ENCODE measurements at places on chromosomes 6 and 20.
A peak's percentile ranks its signal among the peaks of the same experiment; 100 is the strongest.

DNA sequence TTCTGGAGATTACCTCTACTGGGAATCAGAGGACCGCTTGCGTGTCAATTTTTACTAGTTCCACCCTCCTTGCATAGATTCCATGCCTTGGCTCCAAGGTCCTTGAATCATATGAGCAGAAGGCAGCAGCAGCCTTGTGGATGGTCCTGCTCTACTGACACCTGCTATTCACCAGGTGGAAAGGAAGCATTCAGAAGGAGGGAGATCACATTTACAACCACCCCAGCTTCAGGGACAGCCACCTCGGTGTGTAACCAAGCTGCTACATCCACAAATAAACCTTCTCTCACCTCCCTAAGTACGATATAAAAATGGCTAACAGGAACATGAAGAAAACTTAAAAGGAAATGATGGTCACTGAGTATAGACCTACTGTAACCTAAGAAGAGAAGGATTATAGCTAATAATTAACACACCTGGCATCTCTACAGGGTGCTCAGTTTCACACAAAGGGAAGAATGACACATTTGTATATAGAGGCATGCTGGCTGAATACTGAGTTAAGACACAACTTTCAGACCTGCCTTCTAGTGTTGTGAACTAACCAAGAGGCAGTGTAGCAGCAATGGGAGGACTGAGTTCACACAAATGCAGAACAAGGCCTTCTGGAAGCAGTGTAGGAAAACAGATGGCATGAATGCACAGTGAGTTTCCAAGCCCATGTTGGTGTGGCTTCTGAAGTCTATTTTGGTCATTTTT, 46.3 kb upstream of the SRPK1 start:
- no peak for DNase-seq

DNA sequence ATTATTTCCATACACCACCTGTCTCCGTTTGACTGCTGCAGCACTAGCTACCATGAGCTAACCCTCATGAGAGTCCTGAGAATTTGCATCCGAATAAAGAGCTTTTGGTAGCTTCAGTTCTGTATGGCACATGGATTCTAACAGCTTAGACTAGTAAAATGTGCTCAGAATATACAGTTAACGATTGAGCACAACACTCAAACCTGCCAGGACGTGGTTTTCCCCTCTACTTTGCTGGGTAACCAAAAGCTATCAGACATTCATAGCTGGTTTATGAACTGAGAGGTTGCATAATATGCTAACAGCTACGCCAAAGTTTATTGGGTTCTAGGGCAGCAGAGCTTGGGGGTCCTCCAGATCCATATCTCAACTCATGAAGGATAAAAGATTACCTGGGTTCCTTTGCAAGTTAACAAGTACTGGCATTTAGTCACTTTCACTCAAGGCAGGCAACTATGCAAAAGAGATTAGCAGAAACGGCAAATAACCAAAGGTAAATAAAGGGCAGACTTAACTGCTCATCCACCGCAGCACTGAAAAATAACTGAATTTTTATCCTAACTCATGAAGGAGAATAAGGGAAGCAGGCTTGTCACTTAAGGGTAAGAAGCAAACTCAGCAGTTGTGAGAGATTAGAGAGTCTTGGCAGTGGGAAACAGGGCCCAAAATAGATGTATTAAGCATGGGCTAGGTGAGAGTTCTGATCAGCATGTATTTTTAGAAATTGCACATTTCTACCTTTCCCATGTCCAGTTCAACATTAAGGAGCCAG, 29.4 kb downstream of the NUDT3 start:
- DNase-seq: no peak

DNA sequence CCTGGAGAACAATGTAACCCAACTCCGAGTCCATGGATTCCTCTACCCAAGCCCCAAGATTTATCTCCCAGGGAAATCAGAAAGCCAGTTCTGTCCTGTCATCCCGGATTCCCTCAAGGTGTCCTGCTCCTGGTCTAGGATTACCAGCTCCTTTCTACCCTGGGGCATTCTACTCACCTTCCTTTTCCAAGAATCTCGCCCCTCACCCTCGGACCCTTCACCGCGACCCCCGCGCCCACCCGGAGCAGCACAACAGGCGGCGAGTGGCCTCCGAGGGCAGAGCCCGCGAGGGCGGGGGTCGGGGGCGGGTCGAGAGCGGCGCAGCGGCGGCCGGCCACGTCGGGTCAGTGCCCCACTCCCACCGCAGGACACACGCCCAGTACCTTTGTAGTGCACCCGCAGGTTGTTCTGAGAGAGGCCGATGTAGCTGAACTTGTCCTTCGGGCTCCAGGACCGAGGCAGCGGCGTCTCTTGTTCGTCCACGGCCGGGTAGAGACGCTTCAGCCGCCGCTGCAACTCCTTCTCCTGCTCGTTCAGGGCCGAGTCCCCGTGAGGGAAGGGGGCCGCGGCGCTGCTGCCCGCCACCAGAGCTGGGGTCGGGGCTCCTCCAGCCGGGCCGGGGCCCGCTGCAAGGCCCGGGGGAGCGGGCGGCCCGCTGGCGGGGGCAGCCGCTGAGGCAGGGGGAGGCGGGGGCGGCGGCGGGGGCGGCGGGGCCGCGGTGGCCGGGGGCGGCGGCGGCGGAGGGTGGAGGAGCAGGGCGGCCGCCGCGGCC, 897 bp downstream of the RANBP9 start:
- peak; percentile 19 for DNase-seq

DNA sequence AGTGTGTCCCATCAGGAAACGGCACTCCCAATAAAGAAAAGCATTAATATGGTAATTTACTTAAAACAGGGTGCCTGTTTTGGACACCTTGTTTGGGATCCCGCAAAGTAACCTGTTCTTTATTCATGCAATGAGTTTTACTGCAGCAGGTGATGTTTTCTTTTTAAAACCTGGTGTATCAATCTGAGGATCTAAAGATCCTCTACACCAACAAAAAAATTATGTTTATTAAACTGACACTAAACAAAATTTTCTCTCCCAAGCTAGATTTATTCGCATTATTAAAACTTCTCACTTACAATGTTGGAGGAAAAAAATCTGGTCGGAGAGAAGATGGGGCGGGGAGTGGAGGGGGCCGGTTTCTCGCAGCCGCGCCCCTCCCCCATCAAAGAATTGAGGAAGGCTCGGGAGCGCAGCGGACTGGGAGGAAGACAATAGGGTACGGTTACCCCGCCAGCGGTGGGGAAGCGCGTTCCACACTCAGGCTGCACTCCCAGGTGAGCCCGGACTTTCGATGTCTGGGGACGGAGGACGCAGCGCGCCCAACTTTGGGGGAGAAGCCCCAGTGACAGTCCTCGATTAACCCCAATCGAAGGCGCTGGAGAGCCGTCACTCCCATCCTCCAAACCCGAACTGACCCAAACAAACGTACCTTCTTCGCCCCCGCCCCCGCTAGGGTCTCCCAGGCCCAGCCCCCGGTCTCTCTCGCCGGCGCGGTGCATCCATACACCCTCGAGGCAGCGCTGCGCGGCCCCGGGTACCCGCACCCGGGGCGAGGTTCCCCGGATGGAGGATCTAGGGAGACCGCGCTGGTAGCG, 1.3 kb downstream of the CD24 start:
- peak; percentile 5 for DNase-seq

- no peak for DNase-seq
These were observed 10.4 kb downstream of the ADTRP start for GRCh38 chr6:11767978-11768756.

DNA sequence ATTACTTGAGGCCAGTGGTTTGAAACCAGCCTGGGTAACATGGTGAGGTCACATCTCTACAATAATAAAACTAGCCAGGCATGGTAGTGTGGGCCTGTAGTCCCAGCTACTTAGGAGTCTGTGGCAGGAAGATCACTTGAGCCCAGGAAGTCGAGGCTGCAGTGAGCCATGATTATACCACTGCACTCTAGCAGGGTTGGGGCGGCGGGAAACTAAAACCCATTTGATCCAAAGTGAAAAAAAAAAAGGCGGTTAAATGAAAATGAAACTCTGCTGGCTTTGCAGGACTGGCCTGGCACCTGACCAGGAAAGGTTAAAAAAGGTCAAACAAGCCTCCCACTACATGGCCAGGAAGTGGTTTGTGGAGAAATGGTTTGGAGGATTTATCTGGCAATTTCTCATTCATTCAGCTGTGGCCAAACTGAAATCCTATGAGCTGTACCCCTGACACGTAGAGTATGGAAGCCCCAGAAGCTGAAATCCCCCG, 36.6 kb downstream of the MTRES1 start:
- no peak for DNase-seq

DNA sequence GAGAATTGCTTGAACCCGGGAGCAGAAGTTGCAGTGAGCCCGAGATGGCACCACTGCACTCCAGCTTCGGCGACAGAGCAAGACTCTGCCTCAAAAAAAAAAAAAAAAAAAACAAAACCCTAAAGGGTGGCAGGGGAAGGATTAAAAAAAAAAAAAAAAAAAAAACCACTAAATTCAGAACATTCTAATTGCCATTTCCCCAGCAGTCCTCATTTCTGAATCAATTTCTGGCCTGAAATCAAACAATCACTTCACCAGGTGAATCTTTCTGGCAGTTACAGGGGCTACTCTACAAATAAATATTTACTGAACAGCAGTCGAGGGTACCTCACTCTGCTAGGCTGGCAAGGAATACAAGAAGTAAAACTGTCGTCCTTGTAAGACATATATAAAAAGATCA, 1.2 kb downstream of the UQCC1 start:
- DNase-seq: no peak

DNA sequence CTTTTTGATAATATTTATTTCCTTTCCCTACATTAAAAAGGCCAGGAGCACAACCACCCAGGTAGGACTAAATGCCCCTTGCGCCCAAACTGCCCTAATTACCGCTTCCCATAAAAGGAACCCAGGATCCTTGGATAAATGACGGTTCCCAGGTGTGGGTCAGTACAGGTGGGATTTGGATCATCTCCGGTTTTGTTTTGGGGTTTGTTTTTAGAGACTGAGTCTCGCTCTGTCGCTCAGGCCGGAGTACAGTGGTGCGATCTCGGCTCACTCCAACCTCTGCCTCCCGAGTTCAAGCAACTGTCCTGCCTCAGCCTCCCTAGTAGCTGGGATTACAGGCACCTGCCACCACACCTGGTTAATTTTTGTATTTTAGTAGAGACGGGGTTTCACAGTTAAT, 28.4 kb downstream of the ZNF217 start:
- no peak for DNase-seq

DNA sequence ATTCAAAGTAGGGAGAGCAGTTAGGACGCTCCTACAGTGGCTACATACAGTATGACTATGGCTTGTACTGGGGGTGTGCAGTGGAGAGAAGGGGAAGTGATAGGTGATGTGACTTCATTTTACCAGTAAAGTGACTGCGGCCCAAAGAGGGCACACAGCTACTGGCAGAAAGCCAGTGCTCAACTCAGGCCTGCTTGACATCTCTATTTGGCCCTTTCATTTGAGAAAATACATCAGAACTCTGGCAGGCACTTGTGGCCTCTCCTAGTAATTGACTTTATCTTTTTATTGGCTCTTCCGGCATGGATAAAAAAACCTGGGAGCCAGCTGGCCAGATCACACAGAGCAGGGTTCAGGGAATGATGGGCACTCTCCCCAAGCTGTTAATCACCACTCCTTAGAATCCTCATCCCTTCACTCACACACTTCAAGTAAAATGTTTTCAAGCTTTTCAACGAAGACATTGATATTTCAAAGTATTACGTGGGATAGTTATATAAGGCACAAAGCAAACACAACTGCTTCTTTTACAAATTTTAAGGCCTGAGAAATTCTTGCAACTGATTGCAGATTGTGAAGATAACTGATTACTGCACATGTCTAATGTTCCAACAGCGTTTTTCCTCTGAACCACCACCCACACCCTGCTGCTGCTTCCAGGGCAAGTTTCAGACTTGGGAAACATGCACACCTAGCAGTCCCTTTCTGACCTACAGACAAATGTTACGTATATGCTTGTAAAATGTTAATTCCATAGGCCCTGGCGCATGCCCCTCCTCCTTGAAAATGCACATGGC, 73.5 kb downstream of the TNFRSF21 start:
- peak; percentile 28 for DNase-seq

DNA sequence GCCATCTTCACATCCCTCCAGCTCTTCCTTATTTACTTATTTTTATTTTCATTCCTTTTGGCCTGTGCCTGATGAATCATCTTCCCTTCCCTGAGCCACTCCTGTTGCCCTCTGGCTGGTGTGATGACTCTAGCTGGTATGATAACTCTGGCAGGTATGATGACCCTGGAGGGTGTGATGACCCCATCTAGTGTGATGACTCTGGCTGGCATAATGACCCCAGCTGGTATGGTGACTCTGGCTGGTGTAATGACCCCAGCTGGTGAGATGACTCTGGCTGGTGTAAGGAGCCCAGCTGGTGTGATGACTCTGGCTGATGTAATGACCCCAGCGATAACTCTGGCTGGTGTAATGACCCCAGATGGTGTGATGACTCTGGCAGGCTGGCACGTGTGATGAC, 426.8 kb downstream of the QKI start:
- no peak for DNase-seq

DNA sequence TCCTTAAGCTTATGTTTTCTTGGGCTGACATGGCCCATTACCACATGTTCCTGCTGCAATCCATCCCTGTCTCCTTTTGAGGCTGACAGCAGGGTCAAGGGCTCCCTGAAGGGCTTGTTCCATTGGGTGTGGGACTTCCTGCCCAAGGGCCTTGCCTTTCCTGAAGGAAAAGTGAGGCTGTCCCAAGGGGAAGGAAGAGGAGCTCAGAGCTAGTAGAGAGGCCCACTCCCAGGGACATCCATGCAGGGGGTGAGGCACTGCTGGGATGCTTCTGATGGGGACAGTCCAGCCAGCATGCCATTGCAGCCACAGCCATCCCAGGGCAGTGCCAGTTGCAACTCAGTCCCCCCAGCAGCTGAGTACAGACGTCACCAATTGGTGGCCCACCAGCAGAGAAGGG, 138.4 kb upstream of the FOXA2 start:
- DNase-seq: no peak

DNA sequence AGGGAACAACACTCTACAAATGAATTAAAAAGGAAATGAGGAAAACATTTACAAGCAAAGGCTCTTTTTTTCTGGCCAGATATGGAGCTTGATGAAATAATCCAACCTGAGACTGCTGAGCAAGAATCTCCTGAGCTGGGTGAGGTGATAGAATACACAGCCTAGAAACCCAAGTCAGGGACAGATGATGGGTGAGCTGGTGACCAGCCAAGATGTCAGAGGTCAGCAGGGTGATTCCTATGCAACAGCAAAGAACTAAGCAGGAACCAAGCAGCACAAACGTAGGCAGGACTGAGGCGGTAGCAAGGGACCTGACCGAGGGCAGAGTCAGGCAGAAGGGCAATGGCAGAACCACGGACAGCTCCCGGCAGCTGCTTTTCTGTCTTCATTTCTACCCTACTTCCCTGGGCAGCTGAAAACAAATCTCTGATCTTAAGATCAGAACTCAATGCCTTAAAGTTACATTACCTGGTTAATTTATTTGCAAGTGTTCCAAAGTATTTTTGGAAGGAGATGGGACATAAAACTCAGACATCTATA, 75.1 kb downstream of the CDC40 start:
- DNase-seq: no peak

DNA sequence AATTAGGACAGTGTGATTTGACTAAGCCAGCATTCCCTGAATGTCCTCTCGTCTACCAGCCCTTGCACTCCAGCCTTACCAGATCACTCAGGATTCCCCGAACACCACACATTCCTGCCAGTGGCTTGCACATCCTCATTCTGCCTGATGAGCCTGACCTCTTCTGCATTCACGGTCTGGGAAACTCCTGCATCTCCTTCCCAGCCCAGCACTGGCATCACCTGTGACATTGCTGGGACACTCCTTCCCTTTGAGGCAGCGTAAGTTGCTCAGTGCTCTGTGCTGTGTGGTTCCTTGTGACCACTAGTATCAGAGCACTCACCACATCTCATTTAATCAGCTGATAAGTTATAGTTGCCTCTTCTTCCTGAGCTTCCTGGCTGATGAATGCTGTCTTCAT, 17.3 kb downstream of the NCOA7 start:
- no peak for DNase-seq

- no peak for DNase-seq
These were observed 4.2 kb downstream of the MYCT1 start for GRCh38 chr6:152701863-152702401.

Data from prostate gland (tissue), 2 donors.